ENCODE measurements at places on chromosomes 2 and 18. TPM values are rescaled to one million over a fixed set of nuclear protein-coding genes. Genes with fewer than 3 reads are reported as not detected.

SULT1C4 gene
- 4.7 TPM for total RNA-seq

DNER gene
- total RNA-seq: 0.07 TPM

TRABD2A gene
- 5.1 TPM for total RNA-seq

COLEC11 gene
- total RNA-seq: not detected

ARHGEF33 gene
- 0.14 TPM for total RNA-seq

EFHD1 gene
- total RNA-seq: not detected

GPR39 gene
- total RNA-seq: not detected

VWA3B gene
- total RNA-seq: not detected

COX5B gene
- 192 TPM for total RNA-seq

STARD6 gene
- total RNA-seq: not detected

SCN7A gene
- total RNA-seq: not detected

EFEMP1 gene
- total RNA-seq: 2,356 TPM

EGR4 gene
- total RNA-seq: not detected

LRP1B gene
- 0.07 TPM for total RNA-seq

UGT1A9 gene
- total RNA-seq: not detected

CLIP4 gene
- 49.9 TPM for total RNA-seq

CCDC74B gene
- 0.66 TPM for total RNA-seq

QPCT gene
- total RNA-seq: 15.2 TPM

GULP1 gene
- 27.7 TPM for total RNA-seq

MALL gene
- 102 TPM for total RNA-seq

PPP1R1C gene
- total RNA-seq: 0.53 TPM

STAT4 gene
- 0.07 TPM for total RNA-seq

HSPE1 gene
- 139 TPM for total RNA-seq

MATN3 gene
- total RNA-seq: 3.5 TPM

SPATA3 gene
- not detected for total RNA-seq

CCL20 gene
- total RNA-seq: not detected

TMBIM1 gene
- 119 TPM for total RNA-seq

All from thoracic aorta endothelial cell (primary cell).